ENCODE measurements at places on chromosomes 11 and 22.

DNA sequence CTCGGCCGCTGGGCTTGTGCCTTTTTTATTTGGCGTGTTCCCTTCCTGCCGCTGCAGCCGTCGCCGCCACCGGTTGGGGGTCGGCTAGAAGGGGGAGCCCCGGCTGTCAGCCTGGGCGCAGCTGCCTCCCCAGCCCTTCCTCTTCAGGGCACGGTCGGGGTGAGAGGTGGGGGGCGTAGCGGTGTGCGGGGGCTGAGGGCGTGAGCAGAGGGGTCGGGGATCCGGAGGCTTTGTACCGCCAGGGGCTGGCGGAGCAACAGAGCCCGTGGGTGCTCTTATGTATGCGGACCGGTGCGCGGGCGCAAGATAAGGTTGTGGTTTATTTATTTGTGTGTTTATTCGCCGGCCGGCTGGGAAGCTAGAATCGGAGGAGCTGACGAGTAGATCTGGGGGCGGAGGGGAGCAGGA lies 477 bp downstream of the ZBTB16 start:
- DNase-seq = no peak
- H3K4me1 ChIP-seq = peaks cover 51% of the 10 kb centered on the region
- peak overlapping the region; percentile 82 for H3K4me3 ChIP-seq
- H3K27ac ChIP-seq = peak overlapping the region; percentile 96
- peaks cover 6% of the 10 kb centered on the region for H3K36me3 ChIP-seq

GRCh38 chr11:6660712-6661111 lies 5.1 kb upstream of the DCHS1 start:
- no peaks in the 10 kb centered on the region for H3K36me3 ChIP-seq
- no peak overlapping the region for H3K4me3 ChIP-seq
- H3K27ac ChIP-seq = no peak overlapping the region
- peaks cover 7% of the 10 kb centered on the region for H3K4me1 ChIP-seq
- DNase-seq = no peak

- H3K36me3 ChIP-seq = no peaks in the 10 kb centered on the region
- no peaks in the 10 kb centered on the region for H3K4me1 ChIP-seq
- DNase-seq = no peak
- H3K27me3 ChIP-seq = no peaks in the 10 kb centered on the region
- no peak overlapping the region for H3K4me3 ChIP-seq
Measured at GRCh38 chr11:120694726-120695125, 183.2 kb downstream of the GRIK4 start.

GRCh38 chr11:82756765-82757639 lies 23.3 kb upstream of the FAM181B start:
- H3K27ac ChIP-seq = peak overlapping the region; percentile 70
- DNase-seq = no peak
- peak overlapping the region; percentile 21 for H3K4me3 ChIP-seq
- H3K36me3 ChIP-seq = no peaks in the 10 kb centered on the region

DNA sequence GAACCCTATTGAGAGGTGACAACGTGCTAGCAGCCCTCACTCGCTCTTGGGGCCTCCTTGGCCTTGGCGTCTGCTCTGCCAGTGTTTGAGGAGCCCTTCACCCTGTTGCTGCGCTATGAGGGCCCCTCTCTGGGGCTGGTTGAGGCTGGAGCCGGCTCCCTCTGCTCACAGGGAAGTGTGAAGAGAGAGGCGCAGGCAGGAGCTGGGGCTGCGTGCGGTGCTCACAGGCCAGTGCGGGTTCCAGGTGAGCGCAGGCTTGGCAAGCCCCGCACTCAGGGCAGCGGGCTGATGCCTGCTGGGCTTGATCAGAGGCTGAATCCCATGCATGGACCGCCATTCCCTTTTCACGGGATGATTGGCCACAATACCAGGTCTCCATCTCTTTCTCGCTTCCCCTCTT lies 90.7 kb downstream of the DLG2 start:
- no peak for DNase-seq
- no peaks in the 10 kb centered on the region for H3K36me3 ChIP-seq
- no peaks in the 10 kb centered on the region for H3K27me3 ChIP-seq
- no peaks in the 10 kb centered on the region for H3K4me1 ChIP-seq

- no peak overlapping the region for H3K27ac ChIP-seq
- DNase-seq = no peak
- no peaks in the 10 kb centered on the region for H3K4me1 ChIP-seq
- H3K4me3 ChIP-seq = no peak overlapping the region
- H3K36me3 ChIP-seq = peaks cover 28% of the 10 kb centered on the region
- no peaks in the 10 kb centered on the region for H3K27me3 ChIP-seq
Measured at GRCh38 chr11:11291041-11292015, 61.7 kb downstream of the CSNK2A3 start.

GRCh38 chr11:19753451-19754106 lies 40.9 kb downstream of the NAV2 start:
- DNase-seq = no peak
- no peaks in the 10 kb centered on the region for H3K27me3 ChIP-seq

DNA sequence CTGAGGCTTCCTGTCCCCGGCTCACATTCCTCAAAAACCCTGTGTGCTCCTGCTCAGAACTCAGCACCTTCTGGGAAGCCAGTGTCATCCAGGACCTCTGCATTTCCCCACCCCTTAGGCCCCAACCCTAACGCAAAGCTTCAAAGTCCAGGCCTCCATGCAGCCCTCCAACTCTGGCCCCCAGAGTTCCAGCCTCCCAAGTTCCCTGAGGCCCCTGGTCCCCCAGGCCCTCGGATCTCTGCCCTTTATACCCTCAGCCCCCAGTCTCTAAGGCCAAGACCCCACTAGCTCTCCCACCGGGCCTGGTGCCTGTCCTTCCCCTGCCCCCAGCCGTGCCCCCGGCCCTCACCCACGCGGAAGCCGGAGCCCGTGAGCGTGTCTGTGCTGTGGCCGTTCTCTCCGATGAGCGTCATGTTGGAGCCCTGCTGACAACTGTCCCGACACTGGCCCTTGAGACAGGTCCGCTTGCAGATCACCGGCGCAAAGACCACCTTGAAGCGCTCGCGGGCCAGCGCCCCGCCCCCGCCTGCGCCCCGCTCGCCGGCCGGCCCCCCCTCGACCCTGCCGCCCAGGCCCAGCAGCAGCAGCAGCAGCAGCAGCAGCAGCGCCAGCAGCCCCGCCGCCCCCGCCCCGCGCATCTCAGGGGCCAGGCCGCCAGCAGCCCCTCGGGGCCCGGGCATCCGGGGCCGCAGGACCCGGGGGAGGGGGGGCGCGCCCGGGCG lies 718 bp downstream of the LTBP3 start:
- H3K27ac ChIP-seq = peak overlapping the region; percentile 98
- H3K27me3 ChIP-seq = no peaks in the 10 kb centered on the region
- peaks cover 67% of the 10 kb centered on the region for H3K4me1 ChIP-seq
- DNase-seq = no peak

GRCh38 chr11:31387379-31387778 lies 17.7 kb downstream of the DNAJC24 start:
- H3K36me3 ChIP-seq = no peaks in the 10 kb centered on the region
- no peak for DNase-seq
- no peak overlapping the region for H3K27ac ChIP-seq

DNA sequence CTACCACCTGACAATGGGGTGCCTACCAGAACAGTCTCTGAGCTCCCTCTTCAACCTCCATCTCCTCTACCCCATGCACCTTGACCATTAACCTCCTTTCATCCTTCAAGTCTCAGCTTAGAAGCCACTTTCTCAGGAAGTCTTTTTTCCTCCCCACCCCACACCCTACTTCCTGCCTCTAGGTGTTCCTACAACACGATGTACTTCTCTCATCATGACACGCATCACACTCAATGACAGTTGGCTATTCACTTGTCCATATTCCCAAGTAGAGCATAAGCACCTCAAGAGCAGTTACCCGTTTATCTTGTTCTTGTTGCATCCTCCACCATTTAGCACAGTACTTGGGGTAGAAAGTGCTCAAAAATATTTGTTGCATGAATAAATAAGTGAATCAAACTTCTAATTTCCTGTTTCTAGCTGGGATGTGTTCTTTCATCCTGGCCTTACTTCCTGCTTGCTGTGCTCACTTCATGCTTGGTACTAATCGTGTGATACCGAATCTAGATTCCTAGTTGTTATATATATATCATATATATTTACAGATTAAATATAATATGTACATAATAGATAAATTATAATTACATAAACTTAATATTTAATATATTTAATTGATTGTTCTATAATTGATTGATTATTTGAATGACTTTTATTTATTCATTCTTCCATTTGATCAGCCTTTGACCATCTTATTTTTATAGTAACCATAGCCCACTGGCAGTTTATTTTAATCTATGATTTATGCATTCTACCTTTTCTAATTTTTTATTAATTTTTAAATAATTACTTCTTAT lies 177.5 kb upstream of the TMEM45B start:
- no peaks in the 10 kb centered on the region for H3K4me1 ChIP-seq
- no peak overlapping the region for H3K27ac ChIP-seq
- DNase-seq = no peak
- H3K27me3 ChIP-seq = no peaks in the 10 kb centered on the region
- no peak overlapping the region for H3K4me3 ChIP-seq

- H3K27ac ChIP-seq = no peak overlapping the region
- H3K4me3 ChIP-seq = no peak overlapping the region
- H3K4me1 ChIP-seq = no peaks in the 10 kb centered on the region
- H3K27me3 ChIP-seq = no peaks in the 10 kb centered on the region
- no peaks in the 10 kb centered on the region for H3K36me3 ChIP-seq
- no peak for DNase-seq
Measured at GRCh38 chr11:29018631-29019030, 910.4 kb downstream of the METTL15 start.

- H3K27ac ChIP-seq = no peak overlapping the region
- H3K4me3 ChIP-seq = no peak overlapping the region
- no peaks in the 10 kb centered on the region for H3K4me1 ChIP-seq
- no peaks in the 10 kb centered on the region for H3K36me3 ChIP-seq
- no peak for DNase-seq
Measured at GRCh38 chr22:35192129-35192918, 65.0 kb upstream of the HMGXB4 start.

GRCh38 chr11:93536101-93536861 lies 6.9 kb downstream of the SMCO4 start:
- no peak for DNase-seq
- H3K27me3 ChIP-seq = no peaks in the 10 kb centered on the region
- no peaks in the 10 kb centered on the region for H3K36me3 ChIP-seq
- H3K4me1 ChIP-seq = no peaks in the 10 kb centered on the region

GRCh38 chr22:41672780-41673509 lies 15.7 kb downstream of the SNU13 start:
- peaks cover 6% of the 10 kb centered on the region for H3K36me3 ChIP-seq
- H3K4me1 ChIP-seq = no peaks in the 10 kb centered on the region
- H3K27ac ChIP-seq = no peak overlapping the region
- no peak for DNase-seq

GRCh38 chr22:41862160-41862529 lies 29.2 kb downstream of the SREBF2 start:
- H3K27ac ChIP-seq = peak overlapping the region; percentile 55
- H3K4me1 ChIP-seq = peaks cover 43% of the 10 kb centered on the region
- no peak for DNase-seq

GRCh38 chr11:73217131-73217809 lies 811 bp upstream of the P2RY2 start:
- H3K27ac ChIP-seq = peak overlapping the region; percentile 79
- H3K27me3 ChIP-seq = no peaks in the 10 kb centered on the region
- H3K4me1 ChIP-seq = peaks cover 4% of the 10 kb centered on the region

- H3K36me3 ChIP-seq = no peaks in the 10 kb centered on the region
- DNase-seq = peak; percentile 79
- H3K4me1 ChIP-seq = peaks cover 34% of the 10 kb centered on the region
- no peaks in the 10 kb centered on the region for H3K27me3 ChIP-seq
- H3K4me3 ChIP-seq = peak within 1 kb of the TSS; percentile 65
Measured at GRCh38 chr11:57761301-57762234, at the start of gene CTNND1. Gene CTNND1, plus strand, starts transcription at chr11:57761802. Its CDS starts 29,677 bp downstream, at chr11:57791479.

- no peaks in the 10 kb centered on the region for H3K27me3 ChIP-seq
- H3K36me3 ChIP-seq = no peaks in the 10 kb centered on the region
- H3K27ac ChIP-seq = no peak overlapping the region
- H3K4me3 ChIP-seq = no peak overlapping the region
- H3K4me1 ChIP-seq = peaks cover 8% of the 10 kb centered on the region
Measured at GRCh38 chr11:2525941-2526807, 81.4 kb downstream of the KCNQ1 start.

DNA sequence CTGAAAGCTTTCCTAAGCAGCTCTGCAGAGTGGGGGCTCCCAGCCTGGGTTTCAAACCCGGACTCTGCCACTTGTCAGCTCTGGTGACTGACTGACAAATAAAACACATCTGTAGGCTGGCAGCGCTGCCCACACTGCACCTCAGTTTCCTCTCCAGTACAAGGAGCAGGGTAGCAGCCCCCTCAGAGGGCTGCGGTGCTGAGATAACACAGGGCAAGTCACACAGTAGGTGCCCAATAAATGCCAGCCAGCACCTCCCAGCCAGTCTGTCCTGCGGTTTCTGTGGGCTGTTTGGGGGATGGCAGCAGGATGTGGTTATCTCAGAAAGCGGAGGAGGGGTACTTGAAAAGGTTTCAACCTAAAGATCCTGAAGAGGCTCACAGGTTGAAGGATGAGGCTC lies 1.5 kb downstream of the SYT12 start:
- peaks cover 23% of the 10 kb centered on the region for H3K4me1 ChIP-seq
- no peak overlapping the region for H3K4me3 ChIP-seq

GRCh38 chr22:38879108-38879729 lies 7.2 kb upstream of the CBX6 start:
- no peak overlapping the region for H3K27ac ChIP-seq
- H3K36me3 ChIP-seq = no peaks in the 10 kb centered on the region
- H3K4me1 ChIP-seq = peaks cover 21% of the 10 kb centered on the region
- no peak overlapping the region for H3K4me3 ChIP-seq
- no peak for DNase-seq
